ENCODE measurements at places on chromosomes 7 and 10. TPM values are rescaled to one million over a fixed set of nuclear protein-coding genes. Genes with fewer than 3 reads are reported as not detected.

The DRGX gene
- not detected for total RNA-seq

The CUL1 gene
- total RNA-seq = 43.8 TPM

- no peak overlapping the region for H3K4me3 ChIP-seq
- DNase-seq = no peak
- H3K36me3 ChIP-seq = no peaks in the 10 kb centered on the region
- H3K27ac ChIP-seq = no peak overlapping the region
- H3K27me3 ChIP-seq = no peaks in the 10 kb centered on the region
Measured at GRCh38 chr10:498760-499435, 190.6 kb downstream of the DIP2C start.

GRCh38 chr10:57786850-57787750 is 480.6 kb downstream of the IPMK start:
- H3K27me3 ChIP-seq = no peaks in the 10 kb centered on the region
- H3K36me3 ChIP-seq = no peaks in the 10 kb centered on the region

GRCh38 chr10:4770801-4771553 is 55.0 kb upstream of the AKR1E2 start:
- no peak overlapping the region for H3K4me3 ChIP-seq
- no peak for DNase-seq

DNA sequence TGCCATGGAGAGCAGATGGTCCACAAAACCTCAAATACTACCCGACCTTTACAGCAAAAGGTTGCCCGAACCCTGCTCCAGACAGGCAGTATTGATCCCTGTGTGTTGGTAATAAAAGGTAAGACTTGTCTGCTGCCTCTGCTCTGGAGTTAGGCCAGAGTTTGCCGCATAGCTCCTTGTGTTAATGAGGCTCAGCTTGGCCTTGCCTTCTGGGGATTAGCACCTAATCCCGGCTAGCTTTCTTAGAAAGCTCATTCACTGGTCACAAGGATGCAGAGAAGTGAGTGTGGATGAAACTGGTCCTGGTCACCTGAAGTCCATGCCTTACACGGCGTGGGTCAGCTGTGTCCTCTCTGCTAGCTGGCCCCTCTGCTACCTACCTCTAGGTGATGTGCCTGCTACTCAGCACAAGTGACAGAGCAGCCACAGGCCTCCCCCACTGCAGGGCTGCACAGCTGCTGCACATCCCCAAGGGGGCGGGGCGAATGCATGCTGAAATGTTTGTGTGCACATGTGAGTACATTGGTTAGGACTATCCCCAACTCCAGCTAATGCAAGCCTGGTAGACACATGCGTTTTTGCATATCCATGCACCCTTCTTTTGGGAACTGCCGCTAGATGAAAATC is 31.7 kb upstream of the SYPL1 start:
- no peak for DNase-seq
- H3K27ac ChIP-seq = no peak overlapping the region
- no peaks in the 10 kb centered on the region for H3K36me3 ChIP-seq

Measured in aorta (tissue), 5 donors.